ENCODE measurements at places on chromosomes 2 and 18.

GRCh38 chr2:18094277-18094676 is 215.8 kb downstream of the KCNS3 start:
- DNase-seq, result no peak

DNA sequence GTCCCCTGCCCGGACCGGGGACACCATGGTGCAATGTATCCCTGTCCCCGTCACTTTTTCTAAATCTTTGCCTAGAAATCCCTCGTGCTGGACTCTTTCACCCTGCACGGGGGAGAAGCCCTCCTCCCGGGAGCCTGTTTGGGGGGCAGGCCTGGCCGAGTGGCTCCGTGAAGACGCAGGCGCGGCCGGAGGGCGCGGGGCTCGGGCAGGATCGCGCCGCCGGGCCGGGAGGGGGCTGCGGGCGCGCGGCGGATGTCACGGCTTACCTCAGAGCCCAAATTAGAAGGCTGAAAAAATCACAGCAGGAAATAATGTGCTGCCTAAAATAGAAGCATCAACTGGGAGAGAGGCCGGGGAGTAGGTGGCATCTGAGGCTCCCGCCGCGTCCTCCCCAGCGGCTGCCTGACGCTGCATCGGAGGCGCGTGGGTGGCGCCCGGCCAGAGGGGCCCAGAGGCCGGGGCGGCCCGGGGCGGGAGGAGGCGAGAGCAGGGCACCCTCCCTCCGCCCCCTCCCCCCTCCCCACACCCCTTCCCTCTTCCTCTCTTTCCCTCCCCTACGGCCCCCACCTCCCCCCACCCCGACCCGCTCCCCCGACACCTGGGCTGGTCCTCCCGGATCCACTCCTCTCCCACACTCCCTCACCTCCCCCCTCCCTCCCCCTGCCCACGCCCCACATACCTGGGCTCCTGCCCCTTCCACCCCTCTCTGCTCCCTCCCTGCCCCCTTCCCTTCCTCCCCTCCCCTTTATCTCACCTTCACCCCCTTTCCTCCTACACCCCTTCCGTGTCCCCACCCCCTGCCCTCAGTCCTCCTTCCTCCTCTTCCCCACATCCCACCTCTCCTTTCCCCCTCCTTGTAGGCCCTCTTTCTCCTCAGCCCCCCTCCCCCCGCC is 51.9 kb downstream of the SLC4A1AP start:
- peak; percentile 5 for DNase-seq

DNA sequence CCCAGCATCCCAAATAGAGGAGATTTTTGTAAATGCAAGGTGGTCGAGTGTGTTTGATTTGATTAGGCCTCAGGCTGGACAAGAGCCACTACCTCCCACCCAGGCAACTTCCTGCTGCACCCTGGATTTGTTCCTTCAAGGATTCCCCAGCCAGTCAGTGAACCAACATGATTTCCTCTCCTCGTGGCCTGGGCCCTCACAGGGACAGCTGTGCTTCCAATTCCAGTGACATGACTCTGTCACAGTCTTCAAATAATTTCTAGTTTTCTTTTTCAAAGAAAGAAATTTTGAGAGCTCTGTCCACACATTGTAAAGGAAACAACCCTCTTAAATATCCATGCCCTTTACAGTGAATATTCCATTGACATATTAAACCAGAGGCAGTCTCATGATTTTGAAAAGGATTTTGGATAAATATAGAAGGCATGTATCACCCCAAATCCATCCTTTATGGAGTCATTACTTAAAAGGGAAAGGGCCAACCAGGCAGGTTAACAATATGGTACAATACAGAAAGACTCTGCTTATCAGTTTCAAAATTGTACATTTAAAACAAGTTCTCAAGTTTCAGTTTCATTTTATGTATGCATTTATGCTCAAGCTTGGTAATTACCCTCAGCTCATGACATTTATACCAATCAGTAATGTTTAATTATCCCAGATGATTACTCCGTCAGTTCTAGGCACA is 121.3 kb upstream of the FOSL2 start:
- DNase-seq, result no peak

DNA sequence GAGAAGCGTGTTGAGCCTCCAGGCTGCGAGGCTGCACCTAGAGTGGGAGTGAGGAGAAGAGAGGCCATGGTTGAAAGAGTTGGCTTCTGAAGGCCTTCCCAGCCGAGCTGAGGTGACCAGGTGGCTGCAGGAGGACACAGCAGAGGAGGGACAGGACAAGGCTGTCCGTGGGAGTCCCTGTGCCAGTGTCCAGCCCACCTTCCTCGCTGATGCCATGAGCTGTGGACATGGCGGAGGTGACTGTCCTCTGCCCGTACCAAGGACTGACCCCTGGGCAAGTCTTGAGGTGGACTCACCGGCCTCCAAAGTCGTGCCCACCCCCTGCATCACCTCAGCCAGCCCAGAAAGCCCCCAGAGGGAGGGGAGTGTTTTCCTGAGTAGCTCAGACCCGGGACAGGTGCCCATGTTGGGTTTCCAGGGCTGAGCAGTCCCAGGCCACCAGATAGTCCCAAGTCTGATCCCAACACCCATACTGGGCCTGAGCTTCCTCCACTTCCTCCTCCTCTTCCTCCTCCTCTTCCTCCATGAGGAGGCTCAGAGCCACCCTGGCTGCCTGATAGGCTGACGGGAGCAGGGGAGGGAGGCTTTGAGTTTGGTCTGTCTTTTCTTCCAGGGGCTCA is 43.0 kb upstream of the FOSL2 start:
- DNase-seq, result no peak

- no peak for DNase-seq
These were observed 12.8 kb downstream of the SNED1 start for GRCh38 chr2:241011296-241011600.

GRCh38 chr2:148362144-148362796 is 282.3 kb upstream of the EPC2 start:
- DNase-seq, result no peak

DNA sequence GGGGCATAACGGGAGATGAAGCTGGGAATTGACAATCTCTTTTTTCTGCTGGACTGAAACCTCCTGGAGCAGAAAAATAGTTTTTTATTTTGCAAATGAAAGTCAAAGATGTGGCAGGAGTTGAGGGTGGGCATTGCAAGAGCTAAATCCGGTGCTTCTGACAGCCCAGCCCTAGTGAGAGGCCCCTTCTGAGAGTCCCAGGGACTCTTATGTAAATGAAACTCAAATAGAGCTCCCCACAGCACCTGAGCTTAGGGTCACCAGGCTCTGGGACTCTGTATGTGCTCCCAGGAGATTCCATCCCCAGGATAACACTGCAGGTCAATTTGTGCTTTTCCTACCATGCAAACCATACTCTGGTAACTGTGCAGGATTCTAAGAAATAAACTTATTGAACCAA is 192.8 kb downstream of the ANKRD30B start:
- DNase-seq, result no peak

DNA sequence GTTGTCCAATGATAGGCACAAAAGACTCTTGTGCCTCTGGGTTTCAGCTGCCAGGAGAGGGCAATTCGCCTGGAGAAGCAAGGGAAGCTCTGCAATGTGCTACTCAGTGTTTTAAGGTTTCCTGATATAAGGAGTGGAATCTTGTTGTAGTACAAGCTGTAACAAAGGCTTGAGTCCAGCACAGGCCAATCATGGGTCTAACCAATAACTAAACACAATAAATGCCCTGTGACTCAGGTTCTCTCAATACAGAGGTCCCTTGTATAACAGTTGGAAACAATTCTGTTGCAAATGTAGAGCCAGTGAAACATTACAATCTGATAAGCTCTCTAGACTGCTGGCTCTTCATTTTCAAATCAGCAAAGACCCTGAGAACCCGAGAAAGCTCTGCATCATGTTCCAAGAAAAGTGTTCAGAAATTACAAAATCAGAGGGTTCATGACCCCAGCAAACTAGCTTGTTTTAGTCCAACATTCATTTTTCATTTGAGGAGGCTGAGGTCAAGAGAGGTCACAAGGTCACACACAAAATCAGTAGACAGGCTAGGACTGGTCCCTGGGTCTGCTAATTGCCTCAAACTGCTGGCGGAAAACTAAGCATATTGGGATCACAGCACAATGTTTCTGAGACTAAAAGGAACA is 59.0 kb upstream of the DNMT3A start:
- no peak for DNase-seq

DNA sequence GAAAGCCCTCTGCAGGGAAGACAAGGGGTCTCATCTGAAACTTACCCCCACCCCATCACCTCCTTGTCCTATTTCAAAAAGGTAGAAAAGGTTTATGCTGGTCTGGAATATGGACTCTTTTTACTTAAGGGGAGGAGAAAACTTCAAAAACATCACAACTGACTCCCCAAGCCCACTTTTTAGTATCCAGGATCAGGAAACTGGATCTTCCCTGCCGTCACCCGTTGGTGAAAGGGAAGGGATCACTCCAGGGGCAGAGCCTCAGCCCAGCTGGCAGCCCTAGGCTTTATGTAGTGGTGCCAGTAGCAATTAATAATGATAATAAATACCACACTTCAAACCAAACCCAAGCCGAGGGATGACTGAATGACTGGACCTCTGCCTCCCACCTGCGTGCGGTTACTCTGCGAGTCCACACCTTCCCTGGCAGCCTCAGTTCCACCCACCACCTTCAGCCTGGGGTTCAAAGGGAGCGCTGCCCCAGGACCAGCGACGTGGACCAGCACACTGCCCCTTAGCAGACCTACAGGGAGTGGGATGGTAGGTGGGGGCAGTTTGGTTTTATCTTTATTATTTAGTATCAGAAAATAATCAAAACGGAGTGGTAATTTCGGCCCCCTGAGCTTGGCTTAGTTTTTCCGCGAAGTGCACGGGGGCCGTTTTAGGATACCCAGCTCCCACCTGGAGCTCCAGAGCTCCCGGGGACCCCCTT is 4.9 kb upstream of the GATA6 start:
- DNase-seq, result no peak

GRCh38 chr2:21261591-21261990 is 137.8 kb downstream of the TDRD15 start:
- no peak for DNase-seq

DNA sequence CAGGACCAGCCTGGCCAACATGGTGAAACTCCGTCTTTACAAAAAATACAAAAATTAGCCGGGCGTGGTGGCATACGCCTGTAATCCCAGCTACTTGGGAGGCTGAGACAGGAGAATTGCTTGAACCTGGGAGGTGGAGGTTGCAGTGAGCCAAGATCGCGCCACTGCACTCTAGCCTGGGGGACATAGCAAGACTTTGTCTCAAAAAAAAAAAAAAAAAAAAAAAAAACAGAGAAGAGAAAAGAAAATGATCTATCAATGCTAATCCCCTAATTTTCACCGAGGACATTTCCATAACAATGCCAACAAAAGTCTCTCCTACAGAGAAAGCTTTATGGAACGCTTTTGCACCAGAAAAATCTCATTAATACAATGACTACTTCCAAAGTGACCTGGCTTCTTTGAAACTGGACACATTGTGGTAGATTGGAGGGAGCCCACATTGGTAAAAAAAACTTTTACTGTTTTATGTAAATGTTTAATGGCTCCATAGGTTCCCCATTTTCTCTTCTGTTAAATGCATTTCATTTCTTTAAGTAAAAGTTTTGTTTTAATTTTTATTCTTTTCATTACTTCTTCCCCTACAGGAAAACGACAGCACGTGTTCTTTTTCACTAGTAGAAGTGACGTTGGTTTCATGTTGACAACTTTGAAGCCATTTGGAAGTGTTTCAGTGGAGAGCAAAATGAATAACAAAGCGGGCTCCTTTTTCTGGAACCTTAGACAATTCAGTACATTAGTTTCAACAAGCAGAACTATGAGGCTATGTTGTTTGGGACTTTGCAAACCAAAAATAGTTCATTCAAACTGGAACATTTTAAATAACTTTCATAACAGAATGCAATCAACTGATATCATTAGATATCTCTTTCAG is 888 bp downstream of the FASTKD2 start:
- no peak for DNase-seq

DNA sequence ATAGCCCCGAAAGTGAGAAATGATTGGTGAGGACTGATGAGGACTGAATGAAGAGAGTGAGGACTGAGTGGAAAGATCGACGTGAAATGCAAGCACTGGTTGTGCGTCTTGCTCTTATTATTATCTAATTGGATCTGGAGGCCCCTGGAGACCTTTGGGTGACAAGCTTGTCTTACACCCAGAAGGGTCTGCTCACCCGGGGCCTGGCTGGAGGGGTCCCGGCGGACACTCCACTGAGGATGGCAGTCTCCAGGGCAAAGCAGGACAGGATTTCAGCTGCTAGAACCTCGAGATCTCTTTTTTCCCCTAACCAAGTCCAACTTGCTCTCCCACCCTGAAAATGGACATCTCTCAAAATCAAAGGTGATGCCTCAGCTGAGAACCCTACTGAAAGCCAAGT is 160.2 kb downstream of the MYT1L start:
- no peak for DNase-seq

DNA sequence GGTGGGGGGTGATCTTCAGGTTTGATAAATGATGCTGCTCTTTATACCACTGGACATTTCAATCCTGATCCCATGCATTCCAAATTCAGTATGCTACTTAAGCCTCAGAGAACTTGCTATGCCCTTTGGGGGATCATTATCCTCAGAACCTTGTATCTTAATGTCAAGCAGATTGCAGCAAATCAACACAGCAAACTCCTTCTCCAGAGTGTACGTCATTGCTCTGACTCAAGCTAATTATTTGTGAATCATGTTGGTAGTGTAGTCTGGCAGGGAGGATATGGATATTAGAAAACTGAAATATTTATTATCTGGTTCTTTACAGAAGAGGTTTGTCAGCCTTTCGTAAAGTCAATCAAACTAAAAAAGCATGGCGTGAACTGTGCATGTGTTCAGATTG is 562.5 kb upstream of the FAM98A start:
- DNase-seq, result no peak

DNA sequence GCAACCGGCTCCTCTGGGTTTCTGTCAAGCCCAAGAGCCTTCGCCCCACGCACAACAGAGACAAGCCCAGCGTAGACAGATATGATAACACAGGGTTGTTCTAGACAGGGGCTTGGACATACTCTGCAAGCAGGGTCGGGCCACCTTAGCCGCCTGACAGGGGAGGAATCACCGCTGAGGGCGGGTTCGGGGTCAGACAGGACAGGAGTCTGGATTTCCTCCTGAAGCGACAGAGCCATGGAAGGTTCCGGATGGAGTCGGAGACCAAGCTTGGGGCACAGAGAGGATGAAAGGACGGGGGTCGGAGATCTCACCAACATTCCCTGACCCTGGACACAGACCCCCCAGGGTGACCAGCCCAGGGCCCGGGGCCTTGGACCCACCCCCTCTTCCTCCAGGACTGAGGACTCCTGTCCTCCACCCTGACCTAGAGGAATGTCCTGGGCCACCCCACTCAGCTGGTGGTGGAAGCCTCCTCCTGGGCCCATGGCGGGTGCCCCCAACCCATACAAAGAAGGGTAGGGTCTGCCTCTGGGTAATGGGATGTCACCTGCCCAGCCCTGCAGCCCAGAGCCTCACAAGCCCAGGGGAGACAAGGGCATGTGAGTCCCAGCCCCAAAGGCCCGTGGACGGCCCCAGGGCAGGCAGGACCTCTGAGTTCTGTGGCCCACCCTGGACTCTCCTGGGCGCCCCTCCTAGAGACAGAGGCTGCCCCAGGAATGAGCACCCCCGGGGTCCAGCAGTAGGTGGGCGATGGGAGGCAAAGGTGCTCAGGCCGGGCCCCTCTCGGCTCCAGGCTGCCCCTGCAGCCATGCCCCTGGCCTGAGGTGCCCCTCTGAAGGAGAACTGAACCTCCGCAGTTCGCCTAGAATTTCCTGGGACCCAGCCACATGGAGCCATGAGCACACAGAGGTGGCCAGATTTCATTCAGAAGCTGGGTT is 44.1 kb upstream of the GPC1 start:
- no peak for DNase-seq

- DNase-seq, result no peak
These were observed 549.8 kb upstream of the NRXN1 start for GRCh38 chr2:51581636-51582267.

Measured in CD4-positive, alpha-beta T cell treated with Interferon gamma for 1 hour (primary cell).